Mammary epithelial cell (primary cell): ENCODE measurements at places on chromosomes 12 and 14. TPM values are rescaled to one million over a fixed set of nuclear protein-coding genes. Genes with fewer than 3 reads are reported as not detected.

KLHL33 gene
- not detected in 2 replicates for total RNA-seq

ANO4 gene
- total RNA-seq = not detected

- DNase-seq = peak; percentile 99
Observed at GRCh38 chr14:101972126-101972866, 7.9 kb downstream of the DYNC1H1 start.

- DNase-seq = no peak
Observed at GRCh38 chr14:55954108-55954507, 164.1 kb upstream of the PELI2 start.
